ENCODE measurements at places on chromosomes 1 and 21.

DNA sequence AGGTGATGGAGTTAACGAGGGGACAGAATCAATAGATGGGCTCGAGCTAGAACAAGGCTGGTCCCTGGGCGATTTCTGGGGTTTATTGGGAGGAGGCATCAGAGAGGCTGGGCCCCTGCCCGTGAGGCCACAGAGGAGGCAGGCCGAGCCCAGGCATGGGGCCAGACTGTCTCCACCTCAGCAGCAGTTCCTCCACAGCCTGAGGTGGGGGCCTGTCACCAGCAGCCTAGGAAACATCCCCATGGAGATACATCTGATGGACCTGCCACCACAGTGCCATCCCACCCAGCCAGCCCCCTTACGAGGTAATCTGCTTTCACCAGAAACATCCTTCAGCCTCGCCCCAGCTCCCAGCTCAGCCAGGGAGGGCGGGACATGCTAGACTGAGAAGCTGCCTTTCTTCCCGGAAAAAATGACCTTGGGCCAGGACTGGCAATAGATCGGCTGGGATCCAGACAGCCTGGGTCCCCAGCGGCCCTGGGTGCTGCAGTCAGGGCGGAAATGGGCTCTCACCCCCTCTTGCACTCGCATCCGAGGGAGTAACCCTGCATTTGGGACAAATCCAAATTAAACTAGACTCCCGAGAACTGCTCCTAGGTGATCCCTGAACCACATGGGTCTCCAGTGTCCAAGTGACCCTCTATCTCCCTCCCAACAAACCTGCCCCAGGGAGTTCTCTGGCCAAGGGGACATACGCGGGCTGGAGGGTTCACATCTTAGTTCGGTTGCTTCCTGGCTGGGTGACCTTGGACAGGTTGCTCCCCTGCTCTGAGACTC is 10.0 kb upstream of the EPHA8 start:
- no peak for DNase-seq
- H3K4me1 ChIP-seq: no peaks in the 10 kb centered on the region
- H3K36me3 ChIP-seq: no peaks in the 10 kb centered on the region
- H3K27me3 ChIP-seq: peaks cover 20% of the 10 kb centered on the region
- H3K4me3 ChIP-seq: no peak overlapping the region

- DNase-seq: no peak
- no peaks in the 10 kb centered on the region for H3K36me3 ChIP-seq
- peaks cover 18% of the 10 kb centered on the region for H3K4me1 ChIP-seq
- no peak overlapping the region for H3K27ac ChIP-seq
These were observed 82.1 kb downstream of the GFI1 start for GRCh38 chr1:92404661-92405060.

DNA sequence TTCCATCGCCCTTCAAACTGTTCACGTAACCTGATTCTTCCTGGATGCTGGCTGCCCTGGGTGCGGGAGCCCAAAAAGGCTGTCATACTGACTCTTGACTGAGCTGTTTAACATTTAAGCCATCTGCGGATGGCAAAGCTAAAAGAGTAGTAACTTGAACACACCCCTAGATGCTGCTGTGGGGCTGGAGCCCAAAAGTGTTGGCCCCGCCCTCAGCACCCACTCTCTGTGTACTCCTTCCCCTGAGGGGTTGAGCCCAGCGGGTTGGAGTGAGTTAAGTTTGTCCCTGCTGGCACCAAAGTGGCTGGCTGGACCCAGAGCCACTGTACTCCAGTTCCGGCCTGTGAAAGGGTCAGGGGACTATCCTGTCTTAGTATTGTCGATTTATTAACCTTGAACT is 640.6 kb downstream of the PTPRU start:
- DNase-seq: no peak
- peaks cover 2% of the 10 kb centered on the region for H3K27me3 ChIP-seq

DNA sequence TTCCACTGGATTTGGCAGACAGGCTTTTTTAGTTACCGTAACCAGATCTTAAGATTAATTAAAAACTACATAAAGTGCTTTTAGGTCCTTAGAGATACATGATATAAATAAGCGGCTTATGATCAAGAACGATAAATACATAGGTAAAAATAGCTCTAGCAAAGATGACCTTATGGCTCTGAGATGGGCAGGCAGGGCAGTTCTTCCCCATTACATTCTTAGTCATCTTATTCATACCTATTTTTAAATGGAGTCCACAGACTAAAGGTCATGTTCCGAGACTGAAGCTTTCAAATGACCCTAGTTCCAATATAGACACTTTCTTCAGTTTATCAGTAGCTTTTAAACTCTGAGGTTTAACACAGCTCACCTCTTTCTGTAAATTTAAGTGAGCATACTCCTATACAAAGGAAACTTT is 4.3 kb downstream of the MCL1 start:
- no peak for DNase-seq
- peaks cover 67% of the 10 kb centered on the region for H3K36me3 ChIP-seq
- no peaks in the 10 kb centered on the region for H3K27me3 ChIP-seq
- H3K27ac ChIP-seq: peak overlapping the region; percentile 35
- peaks cover 63% of the 10 kb centered on the region for H3K4me1 ChIP-seq

DNA sequence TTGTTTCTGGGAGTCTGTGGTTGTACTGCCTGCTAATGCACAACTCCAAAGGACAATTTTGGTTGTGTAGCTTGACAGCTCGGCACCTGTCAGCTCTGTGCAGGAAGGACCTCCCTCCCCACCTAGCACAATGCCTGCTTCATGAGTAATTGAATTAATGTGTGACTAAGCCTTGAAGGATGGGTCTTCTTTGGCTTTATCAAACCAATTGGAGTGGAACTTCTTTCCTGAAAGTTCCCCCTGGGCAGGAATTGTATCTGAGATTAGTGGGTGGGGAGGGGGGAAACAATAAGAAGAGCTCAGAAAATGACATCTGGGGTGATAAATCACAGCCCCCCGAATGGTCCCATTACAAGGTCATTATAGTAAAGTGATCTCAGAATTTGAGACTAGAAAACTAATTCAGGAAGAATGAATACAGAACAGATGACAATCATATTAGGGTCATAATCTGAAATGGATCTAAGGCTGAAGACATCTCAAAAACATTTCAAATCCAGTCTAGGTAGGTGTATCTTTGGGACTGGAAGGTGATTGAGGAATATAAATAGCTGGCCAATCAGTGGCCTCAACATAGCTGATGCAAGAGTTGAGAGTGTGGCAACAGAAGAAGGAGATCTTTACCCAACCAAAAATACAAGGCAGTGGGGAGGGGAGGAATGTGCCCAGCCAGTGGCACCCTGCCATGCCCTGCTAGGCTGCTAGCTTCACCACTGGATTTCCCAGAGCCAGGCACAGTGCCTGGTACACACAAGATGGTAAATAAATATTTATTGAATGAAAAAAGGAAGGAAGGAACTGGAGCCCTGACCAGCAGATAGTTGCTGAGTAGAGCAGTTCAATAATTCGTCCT is 10.1 kb upstream of the SESN2 start:
- peak overlapping the region; percentile 75 for H3K27ac ChIP-seq
- H3K27me3 ChIP-seq: no peaks in the 10 kb centered on the region
- no peaks in the 10 kb centered on the region for H3K36me3 ChIP-seq
